GM23338 (cell line): ENCODE measurements at places on chromosomes 2 and 18. TPM values are rescaled to one million over a fixed set of nuclear protein-coding genes. Genes with fewer than 3 reads are reported as not detected.

SERPINB11 gene
- total RNA-seq, result not detected in 2 replicates

EPB41L3 gene
- 11.7 and 17.0 TPM in 2 replicates for total RNA-seq

G6PC2 gene
- total RNA-seq, result not detected in 2 replicates

SERPINB7 gene
- not detected in 2 replicates for total RNA-seq

MYO7B gene
- not detected in 2 replicates for total RNA-seq

SH3BP4 gene
- total RNA-seq, result 50.9 and 57.6 TPM in 2 replicates

LGALSL gene
- total RNA-seq, result 18.5 and 20.6 TPM in 2 replicates

MREG gene
- 25.3 and 25.8 TPM in 2 replicates for total RNA-seq

APCDD1 gene
- 0.97 and 1.0 TPM in 2 replicates for total RNA-seq

CHPF gene
- 232 and 252 TPM in 2 replicates for total RNA-seq

KIAA2012 gene
- total RNA-seq, result 0.03 TPM in 1 of 2 replicates, not detected in the other

GKN2 gene
- not detected in 2 replicates for total RNA-seq

DNA sequence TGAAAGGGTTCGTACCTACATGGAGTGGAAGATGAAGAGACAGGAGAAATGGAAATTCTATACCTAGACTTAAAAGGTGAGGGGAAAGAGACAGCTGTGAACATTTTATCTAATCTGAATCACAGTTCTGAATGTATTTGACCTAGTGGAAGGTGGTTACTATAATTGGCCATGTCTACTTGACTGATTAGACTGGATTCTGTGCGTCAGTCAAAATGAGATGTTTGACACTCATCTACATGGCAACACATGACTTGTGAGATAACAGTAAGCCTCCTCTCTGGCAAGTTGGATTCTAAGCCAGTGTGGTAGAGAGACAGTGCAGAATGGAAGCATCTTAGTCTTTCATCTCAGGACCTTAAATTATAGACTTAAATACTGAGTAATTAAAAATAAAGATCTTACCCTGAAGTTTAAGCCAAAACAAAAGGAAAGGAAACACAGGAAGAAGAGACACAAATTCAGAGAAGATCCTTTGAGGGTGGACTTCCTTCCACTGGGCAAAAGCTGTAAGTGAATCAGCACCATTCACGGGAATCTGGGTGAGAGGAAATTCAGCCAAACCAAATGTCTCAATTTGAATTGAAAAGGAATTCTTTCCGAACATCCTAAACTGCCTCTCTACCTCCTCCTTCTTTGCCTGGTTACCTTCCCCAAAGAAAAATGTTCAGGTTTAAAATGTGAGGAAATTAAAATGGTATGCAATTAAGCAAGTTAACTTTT lies 121.6 kb downstream of the EHBP1 start:
- peak; percentile 9 for DNase-seq

DNA sequence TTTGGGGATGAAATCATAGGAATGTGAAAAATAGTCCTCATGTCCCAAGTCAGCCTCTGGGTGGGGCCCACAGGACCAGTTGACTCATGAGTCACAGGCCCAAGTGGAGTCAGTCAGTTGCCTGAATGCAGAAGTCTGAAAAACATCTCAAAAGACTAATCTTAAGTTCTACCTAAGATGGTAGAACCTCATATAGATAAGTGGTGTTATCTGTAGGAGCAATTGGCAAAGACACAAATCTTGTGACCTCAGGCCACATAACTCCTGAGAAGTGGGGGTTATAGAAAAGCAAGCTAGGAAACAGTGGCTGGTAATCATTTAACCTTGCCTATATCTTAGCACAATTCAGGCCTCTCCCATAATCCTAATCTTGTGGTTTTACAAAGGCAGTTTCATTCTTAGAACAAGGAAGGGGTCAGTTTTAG lies 257.1 kb upstream of the SPOPL start:
- no peak for DNase-seq

- DNase-seq, result no peak
Observed at GRCh38 chr2:200253639-200254038, 52.9 kb upstream of the SPATS2L start.

DNA sequence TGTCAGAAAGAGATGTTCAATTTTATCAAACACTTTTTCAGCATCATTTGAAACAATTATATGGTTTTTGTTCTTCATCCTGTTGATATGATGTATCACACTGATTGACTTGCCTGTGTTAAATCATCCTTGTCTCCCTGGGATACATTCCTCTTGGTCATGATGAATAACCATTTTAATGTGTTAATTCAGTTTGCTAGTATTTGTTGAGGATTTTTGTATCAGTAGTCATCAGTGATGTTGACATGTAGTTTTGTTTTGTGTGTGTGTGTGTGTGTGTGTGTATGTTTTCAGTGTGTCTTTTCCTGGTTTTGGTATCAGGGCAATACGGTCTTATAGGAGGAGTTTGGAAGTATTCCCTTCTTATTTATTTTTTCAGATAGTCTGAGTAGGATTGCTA lies 325.4 kb downstream of the ZNF804A start:
- DNase-seq, result no peak

DNA sequence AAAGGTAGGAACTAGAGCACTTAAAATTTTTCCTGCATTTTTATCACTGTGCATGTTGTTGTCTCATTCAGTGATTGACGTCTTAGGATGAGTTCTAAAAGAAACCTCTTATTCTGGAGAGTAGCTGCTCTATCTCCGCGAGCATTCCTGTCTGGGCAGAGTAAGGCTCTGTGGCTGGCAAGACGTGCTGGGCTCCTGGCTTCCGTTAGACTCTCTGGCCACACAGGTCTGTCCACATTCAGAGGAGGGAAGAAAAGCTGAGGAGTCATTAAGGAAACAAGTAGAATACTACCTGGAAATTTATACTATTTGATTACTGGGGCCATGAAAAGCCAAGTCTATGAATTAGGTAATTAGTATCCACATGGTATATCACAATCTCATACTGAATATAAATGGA lies 138.0 kb upstream of the DNMT3A start:
- DNase-seq, result no peak

DNA sequence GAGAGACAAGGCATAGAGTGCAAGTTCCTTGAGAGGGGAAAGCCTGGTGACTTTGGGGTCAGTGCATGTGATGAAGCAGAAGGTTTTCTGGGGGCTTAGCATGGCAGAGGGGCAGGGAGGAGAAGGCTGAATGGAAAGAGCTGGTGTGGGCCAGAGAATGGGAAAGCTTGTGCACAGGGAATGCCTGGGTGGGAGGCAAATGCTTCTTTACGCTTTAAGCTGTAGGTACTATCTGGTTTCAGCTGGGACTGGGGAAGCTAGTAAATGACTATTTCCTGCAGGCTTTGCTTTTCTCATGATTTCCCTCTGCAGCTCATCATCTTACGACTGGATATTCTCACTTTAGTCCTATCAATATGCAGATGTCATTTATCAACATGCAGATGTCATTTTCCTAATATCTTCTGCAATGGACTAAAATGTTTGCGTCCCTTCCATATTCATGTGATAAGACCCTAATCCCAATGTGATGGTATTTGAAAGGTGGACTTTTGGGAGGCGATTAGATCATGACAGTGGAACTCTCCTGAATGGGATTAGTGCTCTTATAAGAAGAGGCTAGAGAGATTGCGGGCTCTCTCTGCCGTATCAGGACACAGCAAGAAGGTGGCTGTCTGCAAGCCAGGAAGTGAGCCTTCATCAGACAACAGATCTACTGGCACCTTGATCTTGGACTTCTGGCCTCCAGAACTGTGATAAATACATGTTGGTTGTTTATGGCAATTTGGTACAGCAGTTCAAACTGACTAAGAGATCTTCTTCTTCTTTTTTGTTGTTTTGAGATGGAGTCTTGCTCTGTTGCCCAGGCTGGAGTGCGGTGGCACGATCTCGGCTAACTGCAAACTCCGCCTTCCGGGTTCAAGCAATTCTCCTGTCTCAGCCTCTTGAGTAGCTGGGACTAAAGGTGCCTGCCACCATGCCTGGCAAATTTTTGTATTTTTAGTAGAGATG lies 50.1 kb downstream of the MYCN start:
- DNase-seq, result no peak

- DNase-seq, result no peak
Observed at GRCh38 chr2:176097820-176098365, 1.7 kb upstream of the HOXD12 start.

GRCh38 chr2:232885264-232885961 lies 15.3 kb downstream of the SNORC start:
- no peak for DNase-seq

DNA sequence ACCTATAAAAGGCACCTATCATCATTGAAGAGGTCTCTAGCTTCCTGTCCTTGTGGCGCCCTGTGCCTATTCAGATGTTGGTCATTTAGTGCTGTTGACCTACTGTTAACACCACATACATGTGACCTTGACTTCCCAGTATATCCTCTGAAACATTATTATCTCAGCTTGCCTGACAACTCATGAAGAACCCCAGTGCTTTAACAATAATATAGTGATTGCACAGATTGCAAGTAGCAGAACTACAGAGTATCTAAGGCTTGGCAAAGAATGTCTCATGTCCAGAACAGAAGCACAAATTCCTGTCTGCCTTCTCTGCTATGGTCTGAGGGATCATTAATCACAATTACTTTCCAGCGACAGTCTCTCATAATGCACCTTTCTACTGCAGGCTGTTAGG lies 165.3 kb downstream of the LCLAT1 start:
- DNase-seq, result no peak

- DNase-seq, result no peak
Observed at GRCh38 chr2:98768384-98769113, 37.6 kb upstream of the MGAT4A start.

- DNase-seq, result no peak
Observed at GRCh38 chr18:79896738-79897137, 54.7 kb downstream of the SLC66A2 start.

DNA sequence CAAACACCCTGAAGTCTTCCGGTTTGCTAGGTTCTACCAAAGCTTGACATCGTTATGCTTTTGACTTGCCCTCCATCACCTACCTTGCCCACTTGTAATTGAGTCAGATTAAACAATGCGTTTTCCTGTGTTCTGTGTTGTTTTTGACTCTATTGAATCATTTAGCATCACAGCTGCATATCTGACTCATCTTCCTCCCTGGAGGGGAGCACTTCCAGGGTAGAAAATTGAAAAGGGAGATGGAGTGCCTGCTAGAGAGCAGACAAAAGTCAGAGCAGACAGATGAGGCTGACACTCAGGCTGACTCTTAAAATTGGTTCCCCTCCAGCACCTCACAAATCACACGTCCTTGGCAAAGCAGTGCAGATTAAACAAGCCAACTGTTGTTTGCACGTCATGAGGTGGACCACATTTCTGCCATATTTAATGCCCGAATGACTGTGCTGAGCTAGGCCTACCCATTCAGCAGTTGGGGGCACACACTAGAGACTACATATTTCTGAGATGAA lies 2.2 kb downstream of the MPP4 start:
- DNase-seq, result no peak

DNA sequence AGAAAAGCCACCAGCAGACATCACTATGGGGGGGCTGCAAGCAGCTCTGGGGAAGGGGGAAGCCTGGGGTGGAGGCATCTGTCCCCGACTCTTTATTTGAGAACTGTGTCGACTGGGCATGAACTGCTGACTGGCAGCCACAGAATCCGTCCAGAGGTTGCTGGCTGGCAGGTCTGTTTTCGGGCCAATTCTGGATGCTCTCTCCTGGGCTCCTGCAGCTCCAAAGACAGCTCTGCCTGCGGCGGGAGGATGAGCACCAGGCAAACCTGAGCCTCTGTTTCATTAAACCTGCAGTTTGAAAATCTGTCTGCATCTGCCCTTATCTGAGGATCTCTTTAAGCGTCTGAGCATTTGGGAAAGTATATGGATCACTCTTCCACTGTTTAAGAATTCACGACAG lies 34.4 kb upstream of the RPL31 start:
- DNase-seq, result no peak

DNA sequence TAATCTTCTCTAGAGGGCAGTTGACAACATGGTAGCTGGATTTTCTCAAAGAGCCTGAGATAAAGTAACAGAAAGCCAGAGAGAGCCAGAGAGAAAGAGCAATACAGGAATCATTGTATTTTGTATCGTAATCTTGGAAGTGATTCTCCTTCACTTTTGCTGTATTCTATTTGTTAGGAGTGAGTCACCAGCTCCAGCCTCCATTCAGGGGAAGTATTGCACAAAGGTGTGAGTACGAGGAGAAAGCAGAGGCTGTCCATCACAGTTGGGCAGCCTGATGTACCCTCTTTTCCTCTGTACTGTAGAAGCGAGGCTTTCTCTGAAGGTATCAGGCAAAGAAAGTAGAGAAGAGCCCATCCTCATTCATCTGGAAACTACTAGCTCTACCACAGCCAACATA lies 176.8 kb downstream of the KCNS3 start:
- no peak for DNase-seq

DNA sequence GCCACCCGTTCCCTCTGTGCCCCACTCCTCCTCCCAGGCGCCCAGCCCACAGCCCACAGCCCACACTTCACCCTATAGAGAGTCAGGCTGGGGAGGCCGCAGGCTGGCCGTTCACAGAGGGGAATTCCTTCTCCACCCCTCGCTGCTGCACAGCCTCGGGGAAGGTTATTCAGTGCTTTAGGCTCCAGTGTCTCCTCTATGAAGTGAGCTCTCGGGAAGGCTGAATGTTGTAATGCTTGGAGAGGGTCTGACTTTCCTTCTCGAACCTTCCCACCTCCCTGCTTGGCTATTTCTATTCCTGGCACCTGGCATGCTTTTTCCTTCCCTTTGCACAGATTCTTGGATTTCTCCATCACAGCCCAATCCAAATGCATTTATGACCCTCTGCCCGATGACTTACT lies 62.5 kb upstream of the SMAD7 start:
- no peak for DNase-seq

- peak; percentile 81 for DNase-seq
Observed at GRCh38 chr2:36380624-36381481, 25.3 kb downstream of the CRIM1 start.

- no peak for DNase-seq
Observed at GRCh38 chr2:240166761-240167587, 26.5 kb upstream of the OTOS start.

- no peak for DNase-seq
Observed at GRCh38 chr18:63185984-63186383, 133.6 kb downstream of the BCL2 start.

DNA sequence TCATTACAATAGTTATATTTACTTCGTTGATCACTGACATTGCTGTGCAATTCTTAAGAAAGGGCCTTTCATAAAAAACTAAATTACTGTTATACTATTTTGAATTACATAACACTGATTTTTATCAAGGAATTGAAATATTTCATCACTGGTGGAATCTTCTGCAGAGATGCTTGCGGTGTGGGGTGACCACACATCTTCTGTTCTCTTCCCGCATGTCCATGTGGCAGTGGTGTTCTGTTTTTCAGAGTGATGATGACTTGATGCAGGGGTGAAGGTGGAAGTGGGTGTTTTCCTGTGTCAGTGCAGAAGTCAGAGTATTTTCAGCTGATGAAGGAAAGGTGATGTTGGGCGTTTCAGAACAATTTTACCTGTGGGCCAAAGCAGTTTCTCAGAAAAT lies 7.0 kb downstream of the CNDP2 start:
- DNase-seq, result no peak
